ENCODE measurements at places on chromosomes 3 and 15.

- no peak for DNase-seq
Observed at GRCh38 chr3:72523429-72524151, 324.7 kb downstream of the SHQ1 start.

DNA sequence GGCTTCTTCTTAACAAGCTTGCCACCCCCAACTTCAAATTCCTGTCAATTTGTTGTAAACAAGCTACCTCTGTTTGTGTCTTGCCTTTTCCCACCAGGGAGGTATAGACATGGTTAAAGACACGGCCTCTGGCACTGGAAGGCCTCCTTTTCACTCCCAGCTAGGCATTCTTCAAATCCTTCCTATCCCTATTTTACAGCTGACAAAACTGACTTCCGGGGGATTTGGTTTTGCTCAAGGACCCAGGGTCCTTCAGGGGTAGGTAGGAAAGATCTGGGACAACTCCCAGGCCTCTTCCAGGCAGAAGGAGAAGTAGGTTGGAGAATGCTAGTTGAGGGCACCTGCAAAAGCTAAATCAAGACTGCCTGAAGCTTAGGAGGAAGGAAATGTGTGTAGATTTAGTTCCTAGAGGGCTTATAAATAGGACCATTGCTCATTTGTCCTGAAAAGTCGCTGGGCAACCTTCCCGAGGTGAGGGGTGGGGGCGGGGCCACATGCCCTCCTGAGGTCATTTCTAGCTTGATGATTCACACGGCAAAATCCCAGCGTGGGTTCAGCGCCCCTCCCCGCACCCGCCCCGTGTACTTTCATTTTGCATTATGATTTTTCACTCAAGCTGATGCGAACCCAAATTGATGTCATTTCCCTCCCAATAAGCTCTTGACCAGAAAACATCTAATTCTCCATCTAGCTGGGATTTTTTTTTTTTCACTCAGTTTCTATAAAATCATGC is 365.5 kb downstream of the SHQ1 start:
- DNase-seq: peak; percentile 28

- DNase-seq: no peak
Observed at GRCh38 chr15:68610825-68611224, 32.0 kb downstream of the CORO2B start.

DNA sequence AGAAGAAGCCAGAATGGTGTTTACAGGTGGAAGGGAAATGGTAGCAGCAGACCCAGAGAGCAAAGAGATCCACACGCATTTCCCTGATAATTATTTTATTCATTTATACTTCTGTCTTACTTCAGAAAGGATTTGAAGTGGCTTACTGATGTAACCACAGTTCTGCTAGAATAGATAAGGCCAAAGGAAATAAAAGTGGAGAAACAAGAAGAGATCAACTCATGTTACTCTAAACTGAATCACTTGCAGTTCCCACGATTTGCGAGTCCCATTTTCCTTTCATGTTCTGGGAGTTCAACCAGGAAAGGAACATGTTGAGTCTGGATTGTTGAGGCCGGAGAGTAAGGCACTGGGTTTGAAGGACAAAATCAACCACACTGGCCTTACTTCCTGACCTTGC is 151.8 kb downstream of the MYRIP start:
- DNase-seq: no peak

- DNase-seq: no peak
Observed at GRCh38 chr15:64009241-64009640, 37.0 kb downstream of the DAPK2 start.

DNA sequence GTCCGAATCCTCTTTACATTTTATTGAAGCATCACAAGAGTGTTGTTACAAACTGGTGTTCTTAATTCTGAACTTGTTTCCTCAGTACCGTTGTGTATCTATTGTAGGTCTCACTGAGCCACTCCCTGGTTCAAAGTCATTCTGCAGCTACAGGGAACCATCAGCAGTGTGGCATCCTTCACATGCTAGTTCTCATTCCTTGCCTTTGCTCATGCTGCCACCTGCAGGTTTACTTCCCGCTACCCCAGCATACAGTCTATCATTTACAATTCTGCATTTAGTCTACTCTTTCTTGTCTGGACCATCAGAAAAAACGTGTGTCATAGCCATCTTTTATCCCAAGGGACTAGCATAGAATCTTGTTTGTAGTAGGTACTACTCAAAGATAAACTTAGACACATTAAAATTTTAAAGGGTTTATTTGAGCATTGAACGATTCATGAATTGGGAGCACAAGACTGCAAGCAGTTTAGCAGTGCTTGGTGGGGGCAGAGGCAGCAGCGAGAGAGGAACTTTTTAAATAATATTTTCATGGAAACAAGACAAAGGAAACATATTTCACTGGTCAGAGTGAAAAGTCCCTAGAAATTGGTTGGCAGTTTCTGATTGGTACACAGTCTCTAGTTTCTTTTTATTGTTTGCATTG is 402.1 kb downstream of the CADM2 start:
- peak; percentile 1 for DNase-seq

- DNase-seq: no peak
Observed at GRCh38 chr15:52020221-52021085, 1.4 kb downstream of the MAPK6 start.

- no peak for DNase-seq
Observed at GRCh38 chr3:39707314-39707909, 102.0 kb upstream of the MYRIP start.

DNA sequence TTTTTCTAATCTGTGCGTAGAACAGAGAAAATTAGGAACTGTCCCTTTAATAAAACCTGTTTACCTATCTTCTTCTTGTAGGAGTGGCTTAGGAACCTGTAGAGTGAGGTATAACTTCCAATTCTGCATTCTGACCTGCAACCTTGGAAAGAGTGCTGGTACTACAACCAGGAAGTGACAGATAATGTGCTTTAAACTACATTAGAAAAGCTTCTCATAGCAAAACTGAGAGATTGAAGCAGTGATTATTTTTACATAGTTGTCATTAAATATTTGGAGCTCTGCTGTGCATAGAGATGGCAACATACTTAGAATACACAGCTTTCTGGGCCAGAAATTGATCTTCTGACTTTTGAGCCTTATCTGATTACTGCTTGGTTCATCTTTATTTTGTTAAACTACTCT is 50.4 kb upstream of the ZDHHC23 start:
- no peak for DNase-seq

DNA sequence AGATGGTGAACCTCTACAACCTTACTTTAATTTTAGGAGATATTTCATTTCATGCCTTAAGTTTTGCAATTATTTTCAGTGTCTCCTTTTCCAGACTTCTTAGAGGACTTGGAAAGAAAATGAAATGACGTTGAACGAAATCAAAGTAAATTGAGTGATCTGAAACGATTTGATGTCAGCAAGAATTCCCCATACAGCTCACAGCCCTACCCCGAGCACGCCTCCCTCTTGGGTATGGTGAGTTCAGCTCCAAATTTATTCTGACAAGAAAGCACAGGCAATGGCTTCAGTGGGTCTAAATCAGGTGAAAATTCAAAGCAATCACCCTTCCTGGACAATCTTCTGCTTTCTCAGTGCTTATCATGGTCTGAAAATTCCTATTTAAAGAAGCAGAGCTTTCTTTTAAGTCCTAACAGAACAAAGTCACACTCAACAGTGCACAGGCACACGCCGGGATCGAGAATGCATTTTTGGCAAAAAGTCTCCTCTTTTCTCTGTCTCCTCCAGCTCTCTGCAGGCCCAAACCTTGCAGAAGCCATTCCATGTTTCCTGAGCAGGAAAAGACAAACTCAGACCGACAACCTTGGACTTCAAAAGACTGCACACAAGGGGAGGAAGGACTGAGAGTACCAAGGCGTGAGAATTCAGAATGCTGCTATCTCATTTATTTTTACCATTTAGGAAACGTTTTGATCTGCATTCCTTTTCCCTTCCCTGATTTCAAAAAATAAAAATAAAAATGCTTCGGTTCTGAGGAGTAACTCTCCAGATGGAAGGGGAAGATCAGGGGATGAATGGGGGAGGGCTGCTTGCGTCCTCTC is 72.0 kb downstream of the CCNL1 start:
- peak; percentile 28 for DNase-seq

- no peak for DNase-seq
Observed at GRCh38 chr15:63238796-63239195, 38.6 kb upstream of the APH1B start.

GRCh38 chr15:50345298-50345697 is 9.7 kb downstream of the GABPB1 start:
- DNase-seq: no peak

DNA sequence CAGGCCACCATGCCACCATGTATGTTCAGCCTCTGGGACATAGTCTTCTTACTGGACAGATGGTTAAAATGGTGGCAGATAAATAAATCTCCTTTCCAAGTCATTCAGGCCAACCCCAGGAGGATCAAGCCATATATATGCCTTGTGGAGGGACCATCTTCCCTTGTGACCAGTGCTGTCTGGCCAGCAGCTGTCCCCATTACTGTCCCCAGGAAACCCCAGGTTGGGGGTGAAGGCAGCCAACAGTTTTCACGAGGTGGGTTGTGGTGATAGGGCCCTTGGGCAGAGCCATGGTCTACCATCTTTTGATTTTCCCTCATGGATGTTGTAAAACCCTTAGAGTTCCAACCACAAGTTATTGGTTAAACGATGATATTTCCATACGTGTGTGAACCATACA is 48.7 kb upstream of the PCSK6 start:
- no peak for DNase-seq

DNA sequence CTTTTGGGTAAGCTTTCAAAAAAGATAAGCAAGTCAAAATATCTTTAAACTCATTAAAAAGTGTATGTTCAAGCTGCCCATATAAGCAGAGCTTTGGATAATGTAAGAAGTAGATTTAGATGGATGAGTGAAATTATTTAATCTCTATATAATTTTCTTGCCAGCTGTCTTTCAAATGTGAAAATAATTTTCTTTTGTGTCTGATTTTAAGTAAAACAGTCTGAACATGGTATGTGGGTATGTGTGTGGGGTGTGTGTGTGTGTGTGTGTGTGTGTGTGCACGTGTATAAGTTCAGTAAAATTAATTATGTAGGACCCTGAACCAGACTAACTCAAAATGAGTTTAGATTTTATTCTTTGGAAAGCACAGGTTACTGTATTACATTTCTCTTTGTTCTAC is 155.2 kb upstream of the CGNL1 start:
- DNase-seq: no peak

DNA sequence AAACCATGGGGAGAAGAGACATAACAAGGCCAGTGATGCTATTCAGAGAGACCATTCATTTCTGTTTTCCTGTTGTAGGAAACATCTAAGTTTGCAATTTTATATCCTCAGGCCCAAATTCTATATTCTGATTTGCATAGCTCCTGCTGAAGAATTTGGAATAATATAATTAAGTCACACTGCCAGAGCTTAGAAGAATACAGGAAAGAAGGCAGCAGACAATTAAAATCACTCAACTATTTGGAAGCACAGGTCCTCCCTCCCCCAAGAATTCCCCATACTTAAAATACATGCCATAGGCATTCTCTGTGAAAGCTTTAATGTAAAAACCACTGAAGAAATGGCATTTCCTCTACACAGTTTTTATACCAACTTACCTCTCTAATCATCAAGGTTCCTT is 66.9 kb upstream of the SLC2A2 start:
- no peak for DNase-seq

GRCh38 chr3:175338775-175339535 is 479.8 kb downstream of the NAALADL2 start:
- DNase-seq: no peak

DNA sequence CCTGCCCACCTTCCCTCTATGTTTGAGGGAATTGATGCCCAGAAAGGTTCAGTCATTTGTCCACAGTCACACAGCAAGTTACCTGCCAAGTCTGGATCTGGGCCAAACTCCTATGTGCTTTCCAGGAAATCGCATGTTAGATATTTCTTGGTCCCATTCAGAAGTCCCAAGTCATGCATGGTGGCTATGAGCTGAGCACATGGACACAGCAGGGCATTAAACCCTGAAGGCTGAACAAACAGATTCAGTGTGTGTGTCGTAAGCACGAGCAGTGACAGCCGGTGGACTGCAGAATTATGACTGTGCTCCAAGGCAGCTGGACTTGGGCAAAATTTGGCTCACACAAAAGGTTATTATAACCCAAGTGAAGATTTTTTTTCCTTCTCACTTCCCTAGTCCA is 11.4 kb upstream of the SLC6A6 start:
- no peak for DNase-seq

- no peak for DNase-seq
Observed at GRCh38 chr3:187188931-187189330, 8.4 kb upstream of the RTP1 start.

- no peak for DNase-seq
Observed at GRCh38 chr15:83709241-83709640, 55.3 kb downstream of the ADAMTSL3 start.

DNA sequence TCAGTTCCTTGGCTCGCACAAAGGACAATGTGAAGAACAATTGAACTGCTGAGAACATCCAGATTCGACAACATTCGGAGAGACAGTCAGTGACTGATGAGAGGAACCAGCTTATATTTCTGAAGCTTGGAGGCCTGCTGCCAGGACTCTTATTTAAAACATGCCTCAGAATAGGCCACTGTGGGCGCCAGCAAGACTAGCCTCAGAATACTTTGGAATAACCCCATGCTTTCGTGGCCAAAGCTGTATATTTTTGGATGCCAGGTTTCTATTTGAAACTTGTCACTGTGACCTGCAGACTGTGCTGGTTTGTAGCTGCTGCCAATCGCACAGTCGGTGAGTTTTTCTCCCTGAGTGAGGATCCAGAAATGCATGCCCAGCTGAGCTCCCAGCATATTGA is 129.9 kb upstream of the UBE3A start:
- DNase-seq: no peak

DNA sequence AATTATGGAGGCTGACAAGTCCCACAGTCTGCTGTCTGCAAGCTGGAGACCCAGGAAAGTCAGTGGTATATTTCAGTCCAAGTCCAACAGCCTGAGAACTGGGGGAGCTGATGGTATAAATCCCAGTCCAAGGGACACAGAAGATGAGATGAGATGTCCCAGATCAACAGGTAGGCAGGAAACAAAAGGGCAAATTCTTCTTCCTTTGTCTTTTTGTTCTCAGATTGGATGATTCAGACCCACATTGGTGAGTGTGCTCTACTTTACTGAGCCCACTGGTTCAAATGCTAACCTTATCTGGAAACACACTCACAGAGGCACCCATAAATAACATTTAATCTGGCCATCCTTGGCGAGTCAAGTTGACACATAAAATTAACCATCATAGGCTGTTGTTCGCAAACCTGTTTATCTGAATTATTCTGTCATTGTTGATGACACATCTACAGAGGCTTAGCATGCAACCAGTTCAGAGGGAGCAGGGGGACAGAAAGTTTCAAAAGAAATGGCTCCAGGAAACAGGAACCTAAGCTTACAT is 62.7 kb upstream of the ITGA11 start:
- DNase-seq: no peak

DNA sequence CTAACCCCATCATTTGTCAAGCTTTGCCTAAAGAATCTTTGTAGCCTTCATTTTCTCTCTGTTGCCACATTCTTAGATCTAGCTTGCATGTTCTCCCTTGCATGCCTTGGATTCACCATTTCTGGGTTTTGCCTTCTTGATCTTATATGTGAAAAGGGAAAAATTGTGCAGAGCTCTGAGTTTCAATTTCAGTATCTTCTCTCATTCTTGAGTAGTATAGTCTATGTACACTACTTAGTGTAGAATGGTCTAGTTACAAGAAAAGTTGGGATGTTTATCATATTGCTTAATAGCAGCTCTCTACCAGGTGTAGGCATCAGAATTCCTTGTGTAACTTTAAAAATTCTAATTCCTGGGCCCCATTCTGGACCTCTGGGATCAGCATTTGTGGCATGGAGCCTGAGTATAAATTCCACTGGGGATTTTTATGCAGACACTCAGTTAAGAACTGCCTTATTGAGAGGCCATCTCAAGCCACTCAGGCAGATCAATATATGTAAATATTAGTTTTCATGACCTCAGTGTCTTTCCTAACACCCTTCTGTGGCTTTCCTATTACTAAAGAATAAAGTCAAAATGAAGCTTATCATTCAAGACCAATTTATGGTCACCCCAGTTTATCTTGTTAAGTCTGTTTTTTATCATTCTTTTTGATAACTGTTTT is 23.4 kb downstream of the GTF2E1 start:
- DNase-seq: no peak

All from frontal cortex (tissue), 4 donors.